ENCODE measurements at places on chromosomes 16 and 17.

GRCh38 chr16:27385398-27385797 is 16.6 kb upstream of the IL21R start:
- no peak for DNase-seq

DNA sequence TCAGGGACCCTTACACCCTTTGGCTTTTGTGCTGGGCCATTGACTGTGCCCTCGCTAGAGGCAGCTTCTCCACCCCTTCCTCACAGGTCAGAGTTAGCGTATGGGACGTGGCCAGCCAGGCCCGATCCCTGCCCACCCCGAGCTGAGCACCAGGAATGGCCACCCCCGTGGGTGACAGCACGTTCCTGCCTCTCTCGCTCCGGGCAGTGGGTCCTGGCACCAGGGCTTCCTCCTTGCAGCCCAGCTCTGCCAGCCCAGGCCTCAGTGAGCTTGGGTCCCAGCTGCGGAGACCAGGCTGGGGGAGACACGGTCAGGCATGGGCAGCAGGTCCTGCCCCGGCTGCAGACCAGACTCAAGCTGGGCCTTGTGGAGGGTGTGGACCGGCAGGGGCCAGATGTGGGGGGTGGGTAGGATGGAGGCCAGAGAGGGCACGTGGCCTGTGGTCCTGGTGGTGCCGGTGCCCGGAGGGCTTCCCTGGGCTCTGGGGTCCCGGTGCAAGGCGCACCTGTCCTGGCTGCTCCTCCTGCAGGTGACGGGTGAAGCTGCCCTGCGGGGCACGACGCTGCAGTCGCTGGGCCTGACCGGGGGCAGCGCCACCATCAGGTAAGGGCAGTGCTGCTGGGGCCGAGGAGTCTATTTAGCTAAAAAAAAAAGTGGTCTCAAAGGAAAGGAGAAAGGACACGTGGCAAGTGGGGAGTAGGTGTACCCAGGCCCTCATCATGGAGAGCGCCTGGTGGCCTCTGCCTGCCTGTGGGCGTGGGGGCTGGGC is 18.2 kb downstream of the ASPSCR1 start:
- no peak for DNase-seq

DNA sequence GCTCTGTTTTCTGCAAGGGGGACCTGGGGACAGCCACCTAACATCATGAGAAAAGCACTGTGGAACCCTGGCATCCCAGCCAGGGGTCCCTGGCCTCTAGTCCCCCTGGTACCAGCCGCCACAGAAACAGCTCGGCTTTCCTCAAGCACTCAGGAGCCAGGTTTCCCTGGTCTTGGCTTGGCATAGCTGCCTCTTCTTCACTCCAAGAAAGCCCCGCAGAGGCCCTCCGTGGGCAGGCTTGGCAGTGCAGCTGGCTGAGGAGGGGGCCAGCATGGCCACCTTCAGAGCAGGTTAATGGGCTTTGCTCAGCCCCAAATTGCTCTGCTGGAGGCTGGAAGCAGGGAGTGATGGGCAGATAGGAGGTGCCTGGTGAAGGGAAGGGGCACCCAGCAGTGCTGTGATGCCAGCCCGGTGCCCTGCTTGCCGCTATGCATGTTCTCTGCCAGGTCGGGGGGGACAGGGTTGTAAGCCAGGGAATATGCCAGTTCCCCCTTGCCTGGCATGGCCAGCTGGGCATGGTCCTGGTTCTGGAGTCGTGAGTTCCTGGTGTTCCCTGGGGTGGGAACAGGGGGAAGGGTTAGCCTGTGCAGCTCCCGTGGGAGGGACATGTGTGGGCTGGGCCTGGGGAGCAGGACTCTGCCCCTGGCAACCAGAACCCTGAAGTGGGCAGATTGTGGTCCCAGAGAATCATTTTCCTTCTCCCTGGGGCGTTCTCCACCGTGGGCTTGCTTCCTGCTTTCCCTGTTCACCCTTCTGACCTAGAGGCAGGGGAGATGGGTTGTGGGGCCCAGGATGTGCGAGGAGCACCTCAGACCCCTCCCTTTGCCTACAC is 3.2 kb downstream of the ANKRD13B start:
- no peak for DNase-seq

GRCh38 chr17:32519228-32520103 is 32.7 kb downstream of the CDK5R1 start:
- DNase-seq = peak; percentile 82

GRCh38 chr17:79779661-79780365 is 1.9 kb downstream of the CBX2 start:
- no peak for DNase-seq

- DNase-seq = no peak
These were observed 7.0 kb upstream of the ADAM11 start for GRCh38 chr17:44751806-44752205.

DNA sequence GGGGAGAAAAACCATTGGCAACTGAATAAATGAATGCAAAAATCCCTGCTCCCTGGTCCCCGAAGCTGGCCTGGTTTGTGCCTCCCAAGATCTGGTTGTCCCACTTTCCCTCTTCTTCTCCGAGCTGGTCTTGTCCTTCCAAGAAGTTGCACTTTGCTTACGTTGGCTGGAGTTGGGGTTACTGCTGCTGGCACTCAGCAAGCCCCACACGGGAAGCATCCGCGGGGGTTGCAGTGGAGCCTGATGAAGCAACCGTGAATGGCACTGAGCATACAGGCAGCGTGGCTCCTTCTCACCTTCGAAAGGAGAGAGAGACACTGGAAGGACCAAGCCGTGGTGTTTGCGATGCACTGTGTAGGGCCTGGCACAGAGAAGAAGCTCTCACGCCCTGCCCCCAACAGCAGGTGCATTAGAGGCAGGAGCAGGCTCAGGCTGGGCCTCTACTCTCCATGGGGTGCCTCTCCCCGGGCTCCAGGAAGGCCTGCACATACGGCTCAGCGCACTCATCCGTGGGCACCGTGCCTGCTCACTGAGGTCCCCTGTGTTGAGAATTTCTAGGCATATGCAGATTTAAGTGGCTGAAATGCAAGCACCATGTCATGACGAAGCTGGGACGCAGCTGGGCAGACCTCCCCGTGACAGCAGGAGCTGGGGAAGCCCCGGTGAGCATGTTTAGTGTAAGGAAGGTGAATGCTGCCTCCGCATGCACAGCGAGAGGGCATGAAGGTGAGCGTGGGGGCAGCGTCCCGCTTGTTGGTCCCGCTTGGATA is 12.1 kb downstream of the CA5A start:
- peak; percentile 97 for DNase-seq

DNA sequence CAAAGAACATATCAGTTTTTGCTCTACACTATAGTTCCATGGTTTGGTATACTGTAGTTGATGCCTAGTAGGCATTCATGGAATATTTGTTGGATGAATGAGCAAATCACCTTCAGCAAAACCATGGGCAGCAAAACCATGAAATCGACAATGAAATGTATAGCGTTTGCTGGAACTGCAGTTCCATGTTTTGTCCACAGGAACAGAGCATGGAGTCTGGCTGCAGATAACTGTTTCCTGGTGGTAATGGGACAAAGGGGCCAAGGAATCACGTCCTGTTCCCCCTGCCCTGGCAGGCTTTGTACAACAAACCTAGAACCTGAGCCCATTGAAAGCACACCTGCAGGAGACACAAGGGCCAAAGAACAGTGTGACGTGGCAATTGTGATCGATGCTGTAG is 101.1 kb downstream of the USP31 start:
- DNase-seq = no peak

GRCh38 chr17:19244781-19245180 is 7.6 kb downstream of the EPN2 start:
- DNase-seq = peak; percentile 40

DNA sequence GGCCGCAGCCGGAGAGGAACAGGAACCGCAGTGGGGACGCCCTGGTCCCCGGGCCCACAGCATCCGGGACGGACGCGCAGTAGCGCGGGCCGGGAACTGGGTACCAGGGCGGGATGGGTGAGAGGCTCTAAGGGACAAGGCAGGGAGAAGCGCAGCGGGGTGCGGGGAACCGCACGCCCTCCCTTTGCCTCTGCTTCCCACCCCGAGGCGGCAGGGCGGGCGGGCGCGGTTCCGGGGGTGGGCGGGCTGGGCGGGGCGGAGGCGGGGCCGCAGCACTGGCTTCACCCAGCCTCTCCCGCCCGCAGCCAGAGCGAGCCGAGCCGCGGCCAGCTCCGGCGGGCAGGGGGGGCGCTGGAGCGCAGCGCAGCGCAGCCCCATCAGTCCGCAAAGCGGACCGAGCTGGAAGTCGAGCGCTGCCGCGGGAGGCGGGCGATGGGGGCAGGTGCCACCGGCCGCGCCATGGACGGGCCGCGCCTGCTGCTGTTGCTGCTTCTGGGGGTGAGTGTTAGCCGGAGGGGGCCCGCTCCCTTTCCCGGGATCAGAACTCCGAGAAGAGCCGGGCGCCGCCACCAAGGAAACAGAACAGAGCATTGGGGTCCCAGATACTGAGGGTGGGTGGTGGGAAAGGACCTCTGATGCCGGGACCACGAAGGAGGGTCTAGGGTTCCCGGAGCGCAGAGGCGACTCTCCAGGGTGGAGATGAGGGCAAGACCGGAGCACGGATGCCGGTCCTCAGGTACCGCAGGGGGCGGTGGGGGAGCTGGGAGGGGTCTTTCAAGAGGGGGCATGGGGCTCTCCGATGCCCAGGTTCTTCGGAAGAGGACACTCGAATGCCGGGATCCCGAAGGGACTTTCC is at the start of gene NGFR:
Gene NGFR (plus strand): TSS at position 308 of the 856 bp plus-strand sequence. CDS start 125 bp downstream, at position 433.
- DNase-seq = peak; percentile 45

GRCh38 chr17:69949973-69950695 is 124.9 kb upstream of the KCNJ16 start:
- no peak for DNase-seq

DNA sequence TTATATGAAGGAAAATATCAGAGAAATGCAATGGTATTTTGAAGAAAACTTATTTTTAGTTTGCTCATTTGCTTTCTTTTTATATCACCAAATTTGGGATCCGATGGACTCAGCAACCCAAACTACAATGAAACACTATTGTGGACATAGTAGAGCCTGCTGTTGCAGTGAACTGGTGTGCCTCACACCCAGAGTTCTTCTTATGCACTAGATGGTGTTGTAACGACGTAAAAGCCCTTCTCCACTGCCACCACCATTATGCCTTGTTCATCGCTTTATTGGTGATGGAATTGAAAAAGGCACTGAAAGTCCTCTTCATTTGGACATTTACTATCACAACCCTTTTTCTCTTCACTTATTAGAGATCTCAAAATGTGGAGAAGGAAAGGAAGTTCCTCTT is 381.3 kb downstream of the CDH8 start:
- no peak for DNase-seq

- no peak for DNase-seq
These were observed 78.7 kb downstream of the GOSR1 start for GRCh38 chr17:30555942-30556341.

DNA sequence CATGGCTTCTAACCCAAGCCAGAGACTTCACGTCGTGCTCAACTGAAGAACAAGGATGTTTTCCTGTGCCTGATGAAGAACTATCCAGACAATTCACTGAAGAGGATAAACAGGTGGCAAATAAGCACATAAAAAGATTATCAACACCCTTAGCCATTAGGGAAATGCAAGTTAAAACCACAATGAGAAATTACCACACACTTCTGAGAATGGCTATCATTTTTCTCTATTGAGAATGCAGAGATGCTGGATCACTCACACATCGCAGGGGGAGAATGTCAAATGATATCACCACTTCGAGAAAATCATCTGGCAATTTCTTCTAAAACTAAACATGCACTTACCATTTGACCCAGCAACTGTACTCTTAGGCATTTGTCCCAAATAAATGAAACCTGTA is 162.8 kb downstream of the IRX3 start:
- no peak for DNase-seq

- no peak for DNase-seq
These were observed 115.2 kb upstream of the CNTNAP4 start for GRCh38 chr16:76162046-76162445.

DNA sequence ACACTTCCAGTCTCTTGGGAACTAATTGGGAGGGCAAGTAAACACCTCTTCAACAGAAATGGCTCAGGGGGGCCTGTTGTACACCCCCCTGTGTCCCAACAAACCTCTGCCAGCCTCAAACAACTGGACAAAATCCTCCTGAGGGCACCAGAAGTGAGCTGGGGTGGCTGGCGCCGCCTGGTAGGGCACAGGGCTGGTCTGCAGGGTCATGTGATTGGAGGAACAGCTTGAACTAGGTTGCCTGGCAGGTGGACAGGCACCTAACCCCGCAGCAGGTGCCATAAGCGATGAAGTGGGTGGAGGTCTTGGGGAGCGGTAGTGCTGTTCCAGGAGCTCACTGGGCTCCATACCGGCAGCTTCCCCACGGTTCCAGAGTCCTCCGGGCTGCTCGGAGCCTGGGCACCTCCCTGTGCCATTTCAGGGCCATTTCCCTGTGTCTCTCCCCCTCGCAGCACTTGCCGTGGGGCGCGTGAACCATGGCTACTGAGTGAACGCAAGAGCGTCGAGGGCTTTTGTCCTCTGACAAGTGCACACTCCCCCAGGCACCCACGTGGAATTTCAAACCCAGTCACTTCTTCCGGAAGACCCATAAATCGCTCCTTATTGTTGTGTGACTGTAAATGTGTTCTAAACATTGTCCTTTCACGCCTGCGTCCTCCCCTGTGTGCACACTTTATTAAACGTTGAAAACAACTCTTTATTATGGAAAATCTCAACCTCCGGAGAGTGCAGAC is 101.5 kb downstream of the SEC14L1 start:
- DNase-seq = no peak

DNA sequence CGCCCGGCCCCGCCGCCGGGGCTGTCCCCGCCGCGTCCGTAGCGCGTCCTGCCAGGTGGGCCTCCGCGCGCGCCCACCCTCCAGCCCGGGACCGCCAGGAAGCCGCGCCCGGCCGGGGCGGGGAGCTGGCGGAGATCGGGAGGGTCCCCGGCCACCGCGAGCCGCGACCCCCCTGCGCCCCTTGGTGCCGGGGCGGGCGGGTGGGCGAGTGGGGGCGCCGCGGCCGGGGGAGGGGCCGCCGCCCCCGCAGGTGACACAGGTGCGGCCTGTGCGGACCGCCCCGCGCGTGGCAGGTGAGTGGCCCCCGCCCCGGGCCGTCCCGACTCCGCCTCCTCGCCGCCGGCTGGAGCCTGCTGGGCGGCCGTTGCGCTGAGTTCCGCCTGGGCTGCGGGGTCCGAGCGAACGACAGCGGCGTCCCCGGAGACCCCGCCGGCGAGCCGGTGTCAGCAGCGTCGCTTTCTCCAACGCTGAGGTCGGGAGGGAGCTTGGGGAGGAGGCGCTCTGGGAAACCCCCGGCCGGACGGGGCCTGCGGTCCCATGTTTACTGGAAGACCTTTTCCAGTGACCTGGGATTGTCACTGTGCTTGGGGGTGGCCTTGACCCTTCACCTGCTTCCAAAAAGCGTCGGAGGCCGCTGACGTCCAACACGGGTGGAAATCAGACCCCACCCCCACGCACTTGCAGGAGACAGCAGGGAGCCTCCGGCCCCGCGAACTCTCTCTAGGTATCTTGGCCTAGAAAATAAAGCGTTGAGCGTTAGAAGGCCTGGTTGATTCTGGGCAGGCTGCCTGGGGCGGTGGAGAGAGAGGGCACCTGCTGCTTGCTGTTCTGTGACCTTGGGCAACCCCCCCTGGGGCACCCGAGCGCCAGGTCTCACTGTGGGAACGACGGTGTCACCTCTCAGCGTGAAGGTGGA is 542 bp downstream of the KLHL36 start:
- DNase-seq = no peak

- DNase-seq = no peak
These were observed 11.3 kb downstream of the CPNE7 start for GRCh38 chr16:89586853-89587252.

- no peak for DNase-seq
These were observed 25.8 kb downstream of the CAPNS2 start for GRCh38 chr16:55592306-55592705.

- no peak for DNase-seq
These were observed 421.9 kb downstream of the PMP22 start for GRCh38 chr17:14843086-14843795.

GRCh38 chr17:39618246-39618913 is 8.4 kb upstream of the PPP1R1B start:
- peak; percentile 31 for DNase-seq

GRCh38 chr16:51237861-51238378 is 86.8 kb upstream of the SALL1 start:
- peak; percentile 66 for DNase-seq

- peak; percentile 70 for DNase-seq
These were observed 4.5 kb downstream of the TMEM100 start for GRCh38 chr17:55717898-55718735.
